ENCODE measurements at places on chromosomes 5 and 9.

GRCh38 chr9:68747043-68747533 is 42.0 kb downstream of the PIP5K1B start:
- no peak for DNase-seq

DNA sequence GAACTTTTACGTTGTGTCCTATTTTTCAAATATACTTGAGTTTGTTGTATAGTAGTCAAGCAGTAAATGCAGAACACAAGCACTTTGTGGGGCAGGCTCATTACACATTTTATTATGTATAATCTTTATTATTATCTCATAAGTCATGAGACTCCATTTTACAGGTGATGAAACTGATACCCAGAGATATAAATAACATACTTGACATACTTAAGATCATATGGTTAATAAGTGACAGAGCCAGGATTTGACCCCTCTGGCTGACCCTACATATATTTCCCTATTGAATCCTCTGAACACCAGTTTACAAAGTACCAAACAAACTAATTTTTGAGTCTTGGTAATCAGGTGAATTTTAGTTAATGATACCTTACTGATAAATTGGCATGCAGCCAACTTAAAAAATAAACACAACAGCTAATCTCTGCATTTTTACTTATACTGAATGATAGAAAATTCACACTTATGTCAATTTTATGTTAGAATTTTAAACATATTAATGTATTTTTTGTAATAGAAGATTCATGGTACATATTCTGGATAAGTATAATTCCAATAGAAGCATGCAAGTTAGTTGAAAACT is 305.0 kb upstream of the MEF2C start:
- no peak for DNase-seq

- DNase-seq: no peak
Measured at GRCh38 chr5:161380486-161380885, 166.0 kb downstream of the GABRB2 start.

DNA sequence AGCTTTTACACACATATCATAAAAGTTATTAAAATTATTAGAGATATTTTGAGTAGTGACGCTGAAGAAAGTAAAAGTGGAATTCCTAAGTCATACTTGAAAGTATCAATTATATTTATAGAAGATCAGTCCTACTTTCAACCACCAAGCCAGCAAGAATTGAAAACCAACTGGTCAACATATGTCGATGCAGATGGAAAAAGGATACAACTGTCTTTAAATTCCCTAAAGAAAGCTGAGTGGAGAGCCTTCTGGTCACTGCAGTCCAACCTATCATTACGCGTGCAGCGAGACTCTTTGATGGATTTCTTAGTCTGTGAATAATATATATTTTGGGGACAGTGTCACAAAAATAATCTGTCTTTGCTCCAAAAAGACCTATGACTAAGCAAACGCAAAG is 15.3 kb downstream of the MEF2C start:
- DNase-seq: no peak

- no peak for DNase-seq
Measured at GRCh38 chr5:1208743-1209488, 7.5 kb downstream of the SLC6A19 start.

DNA sequence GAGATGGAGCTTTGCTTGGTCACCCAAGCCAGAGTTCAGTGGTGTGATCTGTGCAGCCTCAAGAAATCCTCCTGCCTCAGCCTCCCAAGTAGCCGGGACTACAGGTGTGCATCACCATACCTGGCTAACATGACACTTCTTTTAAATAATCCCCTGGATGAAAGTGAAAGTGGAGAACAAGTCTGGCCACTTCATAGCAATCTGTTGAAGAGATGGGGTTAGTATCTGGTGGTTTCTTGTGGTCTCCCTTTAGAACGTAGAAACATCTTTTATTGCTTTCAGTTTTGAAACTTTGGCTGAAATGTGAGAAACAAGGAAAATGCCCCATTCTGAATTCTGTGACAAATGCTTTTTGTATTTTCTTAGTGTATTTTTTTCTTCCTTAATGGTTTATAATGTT is 452.5 kb upstream of the RIOK2 start:
- no peak for DNase-seq

GRCh38 chr9:98328770-98329169 is 73.3 kb upstream of the TBC1D2 start:
- DNase-seq: no peak

Data from AG09309 (cell line).